ENCODE measurements at places on chromosomes 4 and X.

- no peak for DNase-seq
Observed at GRCh38 chrX:41922431-41923151, 763 bp downstream of the CASK start.

DNA sequence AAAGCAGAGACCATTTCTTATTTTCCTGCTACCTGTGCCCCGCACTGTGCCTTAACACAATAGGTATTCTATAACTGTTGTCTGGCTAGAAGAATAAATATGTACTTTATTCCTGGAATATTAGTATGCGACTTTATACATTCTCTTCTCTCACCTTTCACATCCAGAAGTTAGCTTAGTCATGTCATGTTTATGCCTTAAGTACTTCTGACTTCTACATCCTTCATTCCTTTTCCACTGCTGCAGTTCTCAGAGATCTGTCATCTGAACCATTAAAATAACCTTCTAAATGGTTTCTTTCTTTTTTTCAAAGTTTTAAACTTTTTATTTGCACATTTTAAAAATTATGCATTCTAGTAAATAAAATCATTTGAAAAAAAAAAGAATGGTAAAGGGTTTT, 34.4 kb downstream of the KIF4A start:
- no peak for DNase-seq

DNA sequence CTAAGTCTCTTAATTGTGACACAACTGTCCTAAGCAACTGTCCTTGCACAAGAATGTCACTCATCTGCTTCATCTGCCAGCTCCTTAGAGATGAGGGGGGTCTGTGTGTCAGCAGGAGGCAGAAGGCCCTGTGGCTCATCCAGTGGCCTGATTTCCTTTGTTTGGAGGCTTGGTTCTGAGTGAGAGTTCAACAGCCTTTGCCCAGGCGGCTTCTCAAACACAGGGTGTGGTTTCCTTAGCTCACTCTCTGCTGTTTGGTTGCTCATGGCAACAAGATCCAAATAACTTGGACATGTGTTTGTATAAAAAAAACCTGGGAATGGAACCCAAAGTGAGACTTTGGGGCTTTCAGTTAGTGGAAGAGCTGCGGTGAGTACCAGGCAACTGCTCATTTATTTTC, 46.6 kb downstream of the MAP7D3 start:
- DNase-seq = no peak

DNA sequence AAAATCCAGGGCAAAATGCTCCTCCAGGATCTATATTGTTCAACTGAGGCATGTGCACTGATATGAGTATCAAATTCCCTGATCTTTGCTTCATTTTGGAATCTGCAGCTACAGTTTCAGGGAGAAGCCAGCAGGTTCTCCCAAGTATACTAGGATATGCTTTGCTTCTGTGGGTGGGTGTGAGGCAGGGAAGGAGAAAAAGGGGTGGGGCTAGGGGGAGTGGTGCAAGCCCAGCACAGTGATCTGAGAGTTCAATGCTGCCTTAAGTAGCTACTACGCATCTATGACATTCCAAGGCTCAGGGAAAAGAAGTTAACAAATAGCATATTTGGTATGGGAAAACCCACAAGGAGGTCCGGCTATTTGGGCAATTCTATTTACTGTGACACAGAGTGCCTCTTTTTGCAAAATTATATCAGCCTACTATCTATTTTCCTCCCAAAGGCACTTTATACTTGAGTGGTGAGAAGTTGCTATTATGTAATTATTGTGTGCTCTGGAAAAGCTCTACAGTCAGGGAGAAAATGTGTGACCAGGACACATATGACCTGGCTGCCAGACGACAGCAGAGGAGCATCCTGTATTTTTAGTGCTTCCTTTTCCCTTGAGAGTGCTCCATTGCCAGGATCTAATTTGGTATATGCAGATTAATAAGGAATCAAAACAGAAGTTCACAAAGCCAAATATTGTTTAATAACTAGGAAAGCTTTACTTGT, 162.0 kb downstream of the RNF150 start:
- no peak for DNase-seq

DNA sequence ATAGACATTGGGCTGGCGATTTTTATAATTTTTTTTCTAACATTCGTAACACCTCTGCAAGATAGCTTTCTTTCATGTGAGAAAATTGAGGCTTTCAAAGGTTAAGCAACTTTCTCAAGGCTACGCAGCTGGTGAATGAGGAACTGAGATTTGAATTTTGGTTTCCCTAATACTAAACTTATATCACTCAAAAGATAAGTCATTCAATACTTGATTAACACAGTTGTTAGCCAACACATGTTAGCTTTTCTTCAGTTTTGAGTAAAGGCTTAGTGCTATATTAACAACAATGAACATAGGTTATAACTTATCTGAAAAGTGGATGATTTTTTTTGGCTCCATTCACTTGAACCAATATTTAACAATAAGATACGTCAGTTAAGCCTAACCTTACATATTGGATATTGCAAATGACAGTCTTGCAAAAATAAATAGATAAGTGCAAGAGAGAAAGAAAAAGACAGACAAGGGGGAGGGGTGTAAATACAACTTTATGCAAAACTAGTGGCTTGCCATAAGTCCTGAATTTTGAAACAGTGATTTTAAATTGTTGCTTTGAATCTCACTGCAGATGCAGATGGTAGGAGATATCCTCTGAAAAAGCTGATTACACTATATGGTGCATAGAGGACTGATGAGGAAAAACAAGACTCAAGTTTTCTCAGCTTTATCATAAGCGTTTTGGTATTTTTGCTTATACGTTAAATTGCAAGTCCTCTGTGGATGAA, 11.1 kb upstream of the GPM6A start:
- DNase-seq = no peak

- DNase-seq = no peak
Observed at GRCh38 chr4:33930497-33930896, 2313.8 kb downstream of the ARAP2 start.

DNA sequence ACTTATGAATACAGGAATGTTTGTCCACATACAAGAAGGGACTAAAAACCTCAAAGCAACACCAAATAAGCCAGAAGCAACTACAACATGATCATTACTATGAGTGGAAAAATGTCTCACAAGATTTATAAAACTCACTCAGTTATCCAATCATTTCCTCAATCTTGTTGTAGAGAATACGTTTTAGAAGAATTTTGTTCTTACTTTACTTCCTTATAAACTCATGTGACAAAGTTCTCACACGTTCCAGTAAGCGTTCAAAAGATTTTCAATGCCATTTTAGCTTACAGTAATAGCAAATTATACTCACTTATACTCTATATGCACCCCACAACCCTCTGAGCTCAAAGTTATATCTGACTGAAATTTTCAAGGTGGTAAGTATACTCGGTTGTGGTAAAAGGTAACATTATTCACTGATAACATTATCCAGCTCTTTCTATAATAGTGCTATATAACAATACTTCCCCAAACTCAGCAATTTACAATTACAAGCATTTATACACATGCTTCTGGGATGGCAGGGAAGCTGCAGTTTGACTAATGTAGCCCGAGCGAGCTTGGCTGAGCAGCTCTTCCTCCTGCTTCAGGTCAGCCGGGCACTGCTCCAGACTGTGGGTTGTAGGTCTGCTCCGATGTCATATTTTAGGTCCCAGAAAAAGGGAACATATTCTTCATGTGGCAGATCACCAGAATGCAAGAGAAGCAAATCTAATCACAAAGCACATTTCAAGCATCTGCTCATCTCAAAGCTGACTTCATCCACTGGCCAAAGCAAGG, 226.3 kb downstream of the RCHY1 start:
- DNase-seq = no peak
